Stimulated activated CD4-positive, alpha-beta T cell treated with anti-CD3 and anti-CD28 coated beads, Interleukin-1b, Interleukin-23, amount 100 ng/mL, for 1 hour (primary cell): ENCODE measurements at places on chromosomes 5 and 9.

GRCh38 chr5:82905986-82906385 is 171.2 kb downstream of the TMEM167A start:
- DNase-seq: no peak

GRCh38 chr9:87732756-87733155 is 6.8 kb downstream of the CTSL start:
- DNase-seq: no peak

DNA sequence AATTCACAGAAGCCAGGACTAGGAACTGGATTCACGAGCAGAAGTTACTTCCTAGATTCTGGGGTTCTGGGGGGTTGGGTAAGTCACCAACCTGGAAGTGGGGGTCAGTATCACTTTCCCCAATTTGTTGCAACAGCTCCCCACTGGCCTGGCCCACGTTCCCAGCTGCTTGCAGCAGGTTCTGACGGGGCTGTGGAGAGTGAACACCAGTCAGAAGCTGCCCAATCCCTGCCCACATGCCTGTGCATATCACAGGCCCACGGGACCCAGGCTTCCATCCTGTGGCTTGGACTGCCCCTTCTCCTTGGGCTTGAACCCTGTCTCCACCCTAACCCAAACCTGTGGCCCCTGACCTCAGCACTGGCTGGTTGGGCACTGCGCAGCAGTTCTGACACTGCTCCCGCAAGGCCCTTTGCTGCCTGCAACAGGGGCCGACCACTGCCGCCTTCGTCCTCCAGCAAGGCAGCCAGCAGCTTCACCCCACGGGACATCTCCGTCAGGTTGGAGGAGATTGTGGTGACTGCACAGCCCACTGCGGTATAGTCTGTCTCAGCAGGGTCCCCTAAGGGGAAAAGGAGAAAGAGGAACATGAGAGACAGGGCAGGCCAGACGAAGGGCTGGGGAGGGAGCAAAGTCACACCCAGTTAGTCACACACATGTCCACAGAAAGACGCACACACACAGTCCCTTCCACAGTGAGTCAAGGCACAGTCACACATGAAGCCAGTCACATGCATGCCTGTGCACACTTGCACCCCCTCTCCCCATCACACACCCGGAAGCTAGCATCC is 13.1 kb downstream of the TLN1 start:
- no peak for DNase-seq

GRCh38 chr9:82598241-82599039 is 464.5 kb downstream of the RASEF start:
- no peak for DNase-seq

DNA sequence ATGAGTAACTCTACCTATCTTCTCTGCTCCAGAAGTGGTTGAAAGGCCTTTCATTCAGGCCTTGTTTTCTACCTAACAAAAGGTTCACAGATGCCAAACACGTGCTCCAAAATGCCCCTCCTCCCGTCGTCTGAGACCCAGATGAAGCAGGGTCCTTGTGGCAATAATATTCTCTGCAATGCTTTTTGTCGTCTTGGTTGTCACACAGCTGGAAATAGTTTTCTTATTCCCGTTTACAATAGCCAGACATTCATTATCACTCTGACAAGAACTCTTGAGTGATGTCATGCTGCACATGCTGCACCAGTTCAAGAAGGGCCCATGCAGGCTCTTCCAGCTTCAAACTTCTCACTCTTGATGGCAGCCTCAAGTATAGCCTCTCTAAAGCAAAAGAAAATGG is 7.8 kb downstream of the LPAR1 start:
- no peak for DNase-seq

GRCh38 chr9:119443179-119443578 is 73.9 kb upstream of the BRINP1 start:
- DNase-seq: no peak

DNA sequence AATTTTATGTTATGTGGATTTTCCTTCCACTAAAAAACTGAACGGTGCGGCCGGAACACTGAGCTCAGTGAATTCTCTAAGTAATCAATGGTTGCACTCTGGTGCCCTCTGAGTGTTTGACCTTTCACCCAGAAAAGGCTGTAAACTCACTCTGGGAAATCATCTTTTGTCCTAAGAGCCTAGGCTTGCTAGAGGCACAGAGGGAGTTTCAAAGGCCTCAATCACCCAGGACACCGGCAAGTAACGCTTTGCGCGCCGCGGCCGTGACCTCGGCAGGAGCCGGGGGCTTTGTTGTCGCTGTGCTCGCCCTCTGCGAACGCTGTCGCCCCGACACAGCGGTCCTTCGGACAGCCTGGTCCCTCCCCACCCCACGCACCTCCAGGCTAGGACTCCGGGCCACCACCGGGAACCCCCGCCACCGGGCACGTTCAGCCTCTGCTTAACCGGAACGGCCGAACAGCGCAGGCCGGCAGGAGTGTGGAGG is 703 bp downstream of the ISCA1 start:
- DNase-seq: no peak

GRCh38 chr5:159094745-159095144 is 5.0 kb downstream of the EBF1 start:
- DNase-seq: no peak

DNA sequence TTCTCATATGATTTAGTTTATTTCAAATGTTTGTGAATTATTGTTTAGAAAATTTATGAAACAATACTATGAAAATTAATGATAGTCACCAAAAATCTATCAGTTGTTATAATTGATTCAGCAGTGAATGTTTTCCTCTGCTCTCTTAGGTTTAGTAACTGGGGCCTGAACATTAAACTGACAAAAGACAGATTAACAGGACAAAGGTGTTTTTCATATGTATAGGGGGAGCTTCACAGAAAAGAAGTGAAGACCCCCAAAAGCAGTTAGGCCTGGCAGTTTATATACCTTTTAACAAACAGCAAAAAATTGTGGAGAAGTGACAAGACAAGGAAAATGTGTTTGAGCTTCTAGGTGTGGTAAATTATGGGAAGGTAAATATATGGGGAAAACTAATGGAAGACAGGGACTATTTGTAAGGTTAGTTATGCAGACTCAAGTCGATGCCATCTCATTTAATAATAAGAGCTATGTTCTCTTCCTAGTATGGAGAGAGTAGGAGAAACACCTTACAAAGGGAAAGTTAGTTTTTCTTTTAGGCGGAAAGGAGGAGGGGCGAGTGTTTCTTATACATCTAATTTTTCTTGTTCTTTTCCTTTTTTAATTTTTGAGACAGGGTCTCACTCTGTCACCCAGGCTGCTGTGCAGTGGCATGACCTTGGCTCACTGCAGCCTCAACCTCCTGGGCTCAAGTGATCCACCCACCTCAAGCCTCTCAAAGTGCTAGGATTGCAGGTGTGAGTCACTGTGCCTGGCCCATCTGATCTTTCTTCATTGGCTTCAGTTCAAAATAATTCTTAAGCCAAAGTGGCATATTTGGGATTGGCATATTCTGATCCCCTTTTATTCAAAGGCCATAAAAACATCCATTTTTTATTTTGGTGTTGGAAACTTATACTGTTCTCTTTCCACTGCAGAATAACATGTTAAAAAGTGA is 77.8 kb downstream of the C9orf153 start:
- no peak for DNase-seq

GRCh38 chr9:134937164-134937555 is 19.4 kb upstream of the FCN1 start:
- DNase-seq: no peak

GRCh38 chr5:61599370-61600122 is 267.5 kb downstream of the ZSWIM6 start:
- DNase-seq: no peak

- no peak for DNase-seq
Observed at GRCh38 chr9:124802426-124802825, 25.5 kb downstream of the OLFML2A start.

DNA sequence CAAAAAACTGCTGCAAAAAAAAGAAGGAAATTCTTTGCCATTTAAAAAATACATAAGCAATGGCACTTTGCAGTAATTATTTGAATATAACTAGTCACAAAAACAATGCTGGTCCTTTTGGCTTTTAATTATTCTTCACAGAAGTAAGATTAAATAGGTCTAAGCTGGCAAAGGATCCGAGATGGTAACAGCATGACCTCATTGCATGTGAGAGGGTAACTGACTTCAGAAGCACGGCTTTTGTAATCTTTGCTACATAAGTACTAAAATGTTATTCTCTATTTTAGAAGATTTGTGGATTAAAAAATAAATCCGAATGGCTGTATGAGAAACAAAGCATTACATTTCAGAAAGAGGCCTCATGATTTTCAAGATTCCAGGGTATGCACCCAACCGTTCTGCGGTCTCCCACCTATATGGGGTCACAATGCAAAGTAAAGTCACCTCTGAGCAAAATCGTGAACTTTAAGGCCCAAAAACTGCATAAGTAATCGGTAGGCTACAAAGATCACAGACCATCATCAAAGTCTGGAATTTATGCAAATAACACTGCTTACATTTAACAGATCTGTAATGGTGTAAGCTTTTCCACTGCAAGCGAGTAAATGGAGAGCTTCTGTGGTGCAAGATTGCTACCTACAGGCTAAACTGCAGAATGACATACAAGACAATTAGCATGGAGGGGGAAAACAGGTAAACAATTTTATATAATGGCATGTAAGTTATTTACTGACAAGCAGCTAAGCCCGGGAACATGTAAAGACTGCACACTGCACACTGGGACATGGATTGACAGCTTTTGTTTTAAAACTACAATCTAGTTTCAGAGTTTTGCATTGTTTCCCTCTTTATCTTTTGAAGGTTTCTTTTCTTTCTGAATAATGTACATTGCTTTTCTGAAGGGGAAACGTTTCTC is 231.6 kb downstream of the SLF1 start:
- no peak for DNase-seq

GRCh38 chr5:6291961-6292360 is 86.4 kb downstream of the MED10 start:
- no peak for DNase-seq

DNA sequence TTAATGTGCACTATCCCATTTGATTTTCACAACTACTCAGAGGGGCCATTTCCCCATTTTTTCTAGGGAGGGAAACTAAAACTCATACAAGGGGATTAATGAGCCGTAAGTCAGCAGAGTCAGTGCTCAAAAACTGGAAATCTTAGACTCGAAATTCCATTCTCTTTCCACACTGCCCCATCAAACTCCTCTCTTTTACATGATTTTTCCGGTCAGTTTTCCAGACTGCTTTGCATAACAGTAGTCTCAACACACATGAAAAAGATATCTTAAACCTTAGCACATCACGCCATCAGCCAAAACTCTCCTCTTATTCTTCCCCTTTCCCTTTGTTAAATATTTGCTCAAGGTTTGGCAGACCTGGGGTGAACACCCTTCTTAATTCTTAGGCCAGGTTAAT is 332.0 kb downstream of the RFX3 start:
- DNase-seq: no peak

DNA sequence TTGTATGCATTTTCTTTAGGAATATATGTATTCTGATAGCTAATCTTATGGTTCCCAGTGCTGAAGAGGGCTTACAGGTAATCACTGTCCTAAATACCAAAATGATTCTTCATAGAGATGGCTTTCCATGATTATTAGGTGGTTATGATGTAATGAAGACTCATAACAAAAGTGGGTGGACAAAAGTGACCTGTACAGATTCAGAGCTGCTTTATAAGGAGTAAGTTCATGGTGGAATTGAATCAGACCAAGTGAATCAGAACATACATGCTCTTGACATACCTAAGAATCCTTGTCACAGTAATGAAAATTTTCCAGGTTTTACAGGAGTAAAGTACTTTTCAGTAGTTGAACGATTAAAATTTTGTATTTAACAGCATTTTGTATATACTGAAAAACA is 105.6 kb downstream of the NIPBL start:
- no peak for DNase-seq

- no peak for DNase-seq
Observed at GRCh38 chr5:15266841-15267240, 233.1 kb upstream of the FBXL7 start.

DNA sequence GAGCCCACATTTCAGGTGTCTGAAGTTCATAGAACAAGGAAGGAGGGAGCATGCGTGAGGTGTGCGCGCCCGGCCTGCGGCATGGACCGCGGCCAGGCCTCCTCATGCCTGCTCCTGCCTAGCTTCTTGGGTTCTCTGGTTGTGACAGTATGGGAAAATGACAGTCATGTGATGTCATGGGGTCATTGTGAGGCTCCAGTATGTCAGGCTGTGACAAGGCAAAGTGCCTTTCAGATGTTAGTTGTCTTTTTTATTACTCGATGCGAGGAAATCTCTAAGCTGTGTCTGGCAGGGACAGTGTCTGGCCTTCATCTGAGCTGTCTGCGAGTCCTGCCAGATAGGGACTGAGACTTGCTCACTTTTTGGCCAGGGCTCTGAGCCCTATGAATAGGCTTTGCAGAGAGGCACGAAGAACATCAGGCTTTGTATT is 13.3 kb downstream of the UCK1 start:
- DNase-seq: no peak

GRCh38 chr5:157571357-157571827 is 4.2 kb downstream of the ADAM19 start:
- DNase-seq: no peak

GRCh38 chr5:72480841-72481240 is 26.4 kb downstream of the ZNF366 start:
- DNase-seq: no peak

GRCh38 chr5:53403758-53404157 is 76.7 kb upstream of the FST start:
- no peak for DNase-seq

DNA sequence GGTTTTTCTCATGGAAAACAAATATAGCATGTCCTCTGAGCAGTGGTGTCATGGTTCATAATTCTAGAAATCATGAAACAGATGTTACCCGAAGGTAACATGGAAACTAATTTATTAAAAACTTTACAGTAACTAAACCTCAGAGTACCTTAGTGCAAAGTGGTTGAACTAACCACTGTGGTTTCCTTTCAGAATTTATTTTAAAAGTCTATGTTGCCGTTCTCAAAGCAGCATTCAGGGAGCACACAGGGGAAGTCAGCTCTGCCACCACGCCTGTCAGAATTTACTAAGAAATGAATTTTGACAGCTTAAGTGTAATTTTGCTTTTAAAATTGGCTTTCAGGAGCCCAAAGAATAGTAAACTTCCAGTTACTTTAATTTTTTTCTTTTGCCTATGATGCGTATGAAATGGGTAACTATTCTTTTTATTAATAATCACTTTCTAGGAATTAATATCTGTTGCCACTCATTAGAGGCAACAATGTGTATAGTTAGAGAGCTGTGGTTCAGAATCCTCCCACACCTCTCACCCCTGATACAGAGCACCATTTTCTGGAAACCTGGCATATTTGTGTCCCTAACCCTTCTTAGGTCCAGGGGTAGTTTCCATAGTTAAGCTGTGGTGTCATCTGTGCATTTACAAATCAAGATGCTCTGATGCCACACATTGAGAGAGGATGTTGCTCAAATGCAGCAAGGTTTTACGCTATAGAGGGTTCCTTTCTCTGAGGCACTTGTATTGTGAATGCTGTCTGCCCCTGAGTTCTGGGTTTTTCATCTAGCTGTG is 202.6 kb downstream of the ZSWIM6 start:
- no peak for DNase-seq

GRCh38 chr5:78508186-78508765 is 140.3 kb downstream of the LHFPL2 start:
- no peak for DNase-seq

DNA sequence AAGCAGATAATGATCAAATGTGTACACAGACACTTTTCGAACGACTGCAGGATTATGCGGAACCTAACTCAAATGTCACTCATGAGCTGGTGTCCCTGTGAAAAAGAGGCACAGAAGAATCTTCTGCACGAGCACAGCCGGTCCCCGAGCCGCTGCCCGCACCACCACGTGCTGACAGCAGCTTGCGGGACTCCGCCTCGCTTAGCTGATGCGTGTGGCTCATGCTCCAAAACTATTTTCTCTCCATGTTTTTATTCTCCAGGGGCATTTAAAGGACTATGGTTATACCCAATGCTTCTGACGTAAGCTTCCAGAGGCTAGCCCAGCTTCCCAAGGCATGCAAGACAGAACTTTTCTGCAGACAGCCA is 9.5 kb downstream of the SEC16A start:
- DNase-seq: no peak
